K562 (cell line): ENCODE measurements at places on chromosomes 11 and 22.

DNA sequence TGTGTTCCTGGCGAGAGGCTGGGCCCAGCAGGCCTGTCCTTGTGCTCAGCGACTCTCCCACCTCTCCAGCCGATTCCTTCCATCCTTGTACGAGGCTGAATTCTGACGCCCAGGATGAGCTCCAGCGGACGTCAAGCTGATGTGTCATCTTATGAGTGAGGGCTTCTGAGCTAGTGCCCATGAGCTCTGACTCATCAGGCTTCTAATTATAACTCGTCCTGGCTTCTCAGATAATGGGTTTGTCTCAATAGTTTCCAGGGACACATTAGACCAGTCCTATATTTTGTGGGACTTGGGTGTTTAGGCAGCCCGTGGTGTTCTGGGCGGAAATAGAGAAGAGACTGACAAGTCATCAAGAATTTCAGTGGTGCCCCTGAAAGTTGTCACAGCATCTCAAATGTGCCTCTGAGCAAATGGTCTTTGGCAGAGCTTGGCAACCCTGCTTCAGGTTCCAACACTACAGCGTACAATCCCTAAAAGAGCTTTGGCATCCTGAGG, 108.2 kb upstream of the CD44 start:
- DNase-seq: peak; percentile 91

DNA sequence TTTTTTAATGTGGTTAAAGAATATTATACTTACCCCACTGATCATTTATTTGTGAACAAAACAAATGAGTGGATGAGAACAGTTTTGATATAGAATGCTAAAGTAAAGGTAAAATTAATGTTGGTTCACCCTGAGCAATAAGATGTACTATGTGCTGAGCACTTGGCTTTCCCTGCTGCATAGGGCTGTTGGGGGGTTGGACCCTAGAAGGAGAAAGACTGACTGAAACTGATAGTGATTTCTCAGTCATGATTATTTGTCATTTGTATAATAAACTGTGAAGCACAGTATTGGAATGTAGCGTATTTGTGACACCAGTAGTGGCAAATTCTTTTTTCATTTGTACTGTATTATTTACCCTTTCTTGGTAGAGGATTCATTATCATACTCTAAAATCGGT, 63.3 kb downstream of the PRMT3 start:
- no peak for DNase-seq

DNA sequence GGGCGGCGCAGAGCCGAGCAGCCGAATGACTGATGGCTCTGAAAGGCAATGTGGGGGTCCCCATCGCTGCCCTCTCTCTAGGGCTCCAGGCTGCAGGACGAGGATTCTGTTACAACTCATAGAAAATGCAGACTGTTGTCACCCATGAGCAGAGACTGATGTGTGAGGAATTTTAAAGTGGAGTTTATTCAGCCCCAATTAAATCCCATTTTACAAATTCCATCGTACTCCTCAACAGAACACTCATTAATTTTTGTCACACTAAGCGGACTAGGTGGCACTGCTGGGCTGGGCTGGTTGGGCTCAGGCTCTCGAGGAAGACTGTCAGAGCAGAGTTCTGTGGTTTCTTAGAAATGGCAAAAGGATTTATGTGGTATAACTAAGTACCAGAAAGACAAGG, 102.6 kb upstream of the SPON1 start:
- DNase-seq: no peak

DNA sequence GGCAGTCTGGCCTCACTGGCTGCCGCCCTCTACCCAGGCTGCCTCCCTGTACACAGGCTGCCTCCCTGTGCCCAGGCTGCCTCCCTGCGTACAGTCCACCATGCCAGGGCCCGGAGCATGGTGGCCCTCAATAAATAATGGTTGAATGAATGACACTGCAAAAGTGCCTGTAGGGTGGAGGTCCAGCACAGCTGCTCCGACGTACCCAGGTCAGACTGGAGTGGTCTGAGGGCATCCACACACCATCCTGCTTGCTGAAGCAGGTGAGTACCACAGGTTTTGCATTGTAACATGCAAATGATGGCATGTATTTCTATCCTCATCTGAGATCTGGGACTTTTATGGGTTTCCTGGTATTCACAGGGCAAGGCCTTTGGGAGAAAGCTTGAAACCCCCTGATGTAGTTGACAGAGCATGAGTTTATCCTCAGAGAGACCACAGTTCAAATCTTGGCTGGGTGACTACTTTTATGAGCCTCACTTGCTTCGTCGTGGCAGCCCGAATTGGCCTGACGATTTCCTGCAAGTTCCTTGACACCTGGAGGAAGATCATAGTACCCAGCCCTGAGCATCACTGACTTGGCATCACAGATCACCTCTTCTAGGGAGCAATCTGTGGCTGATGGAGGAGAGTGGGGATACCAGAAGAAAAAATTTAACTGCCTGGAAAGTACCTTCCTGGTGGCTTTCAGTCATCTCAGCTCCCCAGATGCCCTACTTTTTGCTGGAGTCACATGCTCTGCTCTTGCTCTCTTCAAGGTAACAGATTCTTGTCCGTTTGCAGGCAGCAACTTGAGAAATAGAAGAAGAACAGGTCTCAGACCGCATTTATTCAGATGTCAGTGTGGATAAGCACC, 16.0 kb upstream of the CYB5R3 start:
- DNase-seq: no peak
